ENCODE measurements at places on chromosomes 5 and 9. TPM values are rescaled to one million over a fixed set of nuclear protein-coding genes. Genes with fewer than 3 reads are reported as not detected.
A peak's percentile ranks its signal among the peaks of the same experiment; 100 is the strongest.

DNA sequence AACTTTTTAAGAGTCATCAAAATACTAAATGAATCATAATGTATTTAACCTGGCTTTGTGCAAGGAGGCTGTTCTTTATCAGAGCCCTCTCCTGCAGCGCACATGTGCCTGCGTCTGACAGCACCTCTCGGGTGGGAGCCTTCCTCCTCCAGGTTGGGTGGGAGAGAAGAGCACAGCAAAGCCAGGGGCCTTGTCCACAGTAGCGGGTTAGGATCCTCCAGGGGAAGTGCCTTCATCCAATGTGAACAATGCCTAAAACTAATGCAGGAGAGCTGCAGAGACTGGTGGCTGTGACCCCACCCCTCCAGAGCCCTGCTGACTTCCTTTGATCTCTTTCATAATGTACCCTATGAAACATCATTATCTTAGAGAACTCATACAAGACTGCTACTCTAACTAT lies 10.2 kb downstream of the UBE2QL1 start:
- DNase-seq = no peak

DNA sequence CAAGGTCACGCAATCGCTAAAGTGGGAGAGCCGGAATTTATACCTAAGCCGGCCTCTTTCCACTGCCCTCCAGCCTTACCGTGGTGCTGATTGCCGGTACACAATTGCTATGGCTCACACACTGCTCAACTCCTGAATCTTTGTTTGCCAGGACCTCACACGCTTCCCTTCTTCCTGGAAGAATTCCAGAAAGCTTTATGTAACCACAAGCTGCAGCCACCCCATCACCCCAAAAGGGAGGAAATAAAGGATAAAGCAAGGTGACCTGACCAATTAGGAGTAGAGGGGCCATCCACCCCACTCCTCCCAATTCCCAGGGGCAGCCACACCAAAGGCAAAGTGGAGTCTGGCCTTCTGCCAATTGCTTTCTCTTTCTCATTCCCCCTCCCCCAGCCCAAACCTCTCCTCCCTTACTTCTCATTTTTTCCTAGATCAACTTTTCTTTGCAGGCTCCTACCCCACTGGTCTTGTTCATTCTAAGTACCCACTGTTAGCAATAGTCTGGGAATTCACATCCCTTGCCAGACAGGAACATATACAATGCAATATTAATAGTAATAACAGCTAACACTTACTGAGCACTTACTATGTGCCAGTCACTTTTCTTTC lies 18.0 kb upstream of the CDC23 start:
- peak; percentile 10 for DNase-seq

- no peak for DNase-seq
Measured at GRCh38 chr9:13960011-13960765, 353.8 kb downstream of the NFIB start.

DNA sequence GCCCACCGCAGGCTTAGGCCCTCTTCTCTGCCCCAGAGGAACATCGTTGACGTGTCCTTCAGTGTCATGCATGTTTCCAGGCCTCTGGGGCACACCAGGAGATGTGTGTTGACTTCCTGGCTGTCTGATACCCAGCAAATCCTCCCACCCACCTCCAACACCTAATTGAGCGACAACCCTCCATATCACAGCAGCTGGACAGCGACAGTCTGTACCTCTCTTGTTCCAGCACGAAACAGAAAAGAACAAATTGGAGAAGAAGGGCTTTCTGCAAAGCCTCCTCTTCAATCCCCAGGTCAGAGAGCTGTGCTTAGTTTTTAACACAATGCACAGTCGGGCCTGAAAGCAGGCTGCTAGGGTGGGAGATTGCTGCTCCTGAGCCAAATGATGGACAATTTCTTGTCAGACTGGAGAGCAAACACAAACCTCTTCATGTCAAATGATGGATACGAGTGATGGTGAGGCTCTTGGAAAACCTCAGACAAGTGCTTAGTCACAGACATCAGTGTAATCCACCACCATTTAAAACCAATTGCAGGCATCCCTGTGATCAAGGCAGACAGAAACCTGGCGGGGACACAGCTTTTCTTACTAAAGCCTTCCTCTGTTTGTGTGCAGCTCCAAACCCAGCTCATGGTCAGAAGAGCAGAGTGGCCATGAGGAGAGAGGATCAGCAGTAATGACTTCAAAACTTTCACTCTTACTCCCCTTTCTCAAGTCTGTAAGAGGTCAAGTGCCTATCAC lies 110.6 kb downstream of the EBF1 start:
- no peak for DNase-seq

GRCh38 chr5:173155912-173156311 lies 11.6 kb downstream of the BNIP1 start:
- DNase-seq = no peak

- peak; percentile 79 for DNase-seq
Measured at GRCh38 chr9:90044710-90045151, 439.9 kb downstream of the GADD45G start.

GRCh38 chr9:4639420-4639819 lies 22.7 kb upstream of the PLPP6 start:
- no peak for DNase-seq

DNA sequence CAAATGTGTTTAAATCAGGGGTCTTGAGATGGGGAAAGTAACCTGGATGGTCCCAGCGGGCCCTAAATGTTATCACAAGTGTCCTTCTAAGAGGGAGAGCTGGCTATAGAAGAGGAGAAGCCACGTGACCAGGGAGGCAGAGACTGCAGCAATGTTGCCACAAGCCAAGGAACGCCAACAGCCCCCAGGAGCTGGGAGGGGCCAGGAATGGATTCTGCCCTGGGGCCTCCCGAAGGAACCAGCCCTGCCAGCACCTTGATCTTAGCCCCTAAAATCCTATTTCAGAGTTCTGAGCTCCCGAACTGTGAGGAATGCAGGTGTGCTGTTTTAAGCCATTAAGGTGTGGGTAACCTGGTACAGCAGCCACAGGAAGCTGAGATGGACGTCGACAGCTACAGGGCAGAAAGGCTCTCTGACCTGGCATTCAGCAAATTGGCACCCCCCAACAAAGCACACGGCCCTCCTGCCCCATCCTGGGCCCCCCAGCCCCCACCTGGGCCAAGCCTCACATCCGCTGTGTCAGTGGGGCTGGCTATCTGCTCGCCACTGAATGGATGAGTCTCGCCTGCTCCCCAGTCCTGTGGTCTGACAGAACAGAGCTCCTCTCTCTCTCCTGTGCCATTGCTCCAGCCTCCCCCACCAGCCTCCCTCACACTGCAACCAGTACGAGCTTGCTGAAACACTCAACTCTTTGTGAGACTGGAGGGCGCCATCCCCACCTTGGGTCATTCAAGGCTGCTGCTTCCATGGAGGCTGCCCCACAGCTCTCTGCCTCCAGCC lies 78.8 kb downstream of the ADAMTS2 start:
- no peak for DNase-seq

DNA sequence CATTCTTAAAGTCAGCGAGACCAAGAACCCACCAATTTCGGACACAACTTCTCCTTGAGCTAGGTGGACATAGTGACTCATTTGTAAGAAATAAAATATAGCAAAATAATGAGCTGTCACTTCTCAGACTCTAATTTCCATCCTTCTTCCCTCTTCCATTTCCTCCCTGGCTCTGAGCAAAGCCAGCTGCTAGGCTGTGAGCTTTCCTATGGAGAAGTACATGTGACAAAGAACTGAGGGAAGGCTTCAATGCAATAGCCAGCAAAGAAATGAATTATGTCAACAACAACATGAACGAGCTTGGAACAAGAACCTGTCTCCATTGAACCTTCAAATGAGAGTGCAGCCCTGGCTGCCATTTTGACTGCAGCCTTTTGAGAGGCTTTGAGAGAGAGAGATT lies 25.9 kb upstream of the SELENOP start:
- DNase-seq = no peak

GRCh38 chr5:55913466-55914413 lies 62.6 kb downstream of the IL31RA start:
- DNase-seq = no peak

GRCh38 chr5:164326219-164326618 lies 820.8 kb downstream of the MAT2B start:
- no peak for DNase-seq

DNA sequence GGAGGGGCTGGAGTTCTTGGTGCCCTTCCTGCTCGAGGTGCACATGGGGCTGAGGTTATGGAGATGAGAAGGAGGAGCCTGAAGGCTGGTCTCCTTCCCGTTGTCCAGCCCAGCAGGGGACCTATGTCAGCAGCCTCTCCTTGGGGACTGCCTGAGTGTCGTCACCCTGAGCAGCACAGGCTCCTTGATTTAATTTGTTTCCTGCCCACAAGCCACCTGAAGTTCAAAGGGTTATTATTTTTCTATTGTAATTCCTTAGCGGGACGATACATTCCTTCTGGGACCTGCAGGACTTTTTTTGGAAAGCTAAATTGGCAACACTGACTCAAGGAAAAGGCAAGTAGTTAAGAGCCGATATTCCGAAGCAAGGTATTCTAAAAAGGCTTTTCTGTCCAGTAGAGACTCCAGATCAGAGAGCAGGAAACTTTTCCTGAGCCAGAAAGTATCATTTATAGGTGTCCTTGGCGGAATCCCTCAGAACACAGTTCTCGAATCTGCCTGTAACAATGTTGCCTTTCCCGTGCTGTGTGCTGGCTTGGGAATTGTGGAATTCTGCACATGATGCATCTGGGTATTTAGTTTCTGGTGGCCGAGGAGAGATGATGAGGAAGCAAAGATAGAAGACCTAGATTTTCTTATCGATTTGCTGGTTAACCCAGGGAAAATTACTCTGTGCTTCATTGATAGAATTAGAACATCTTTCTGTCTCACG lies 55.4 kb downstream of the ARHGAP26 start:
- DNase-seq = no peak

DNA sequence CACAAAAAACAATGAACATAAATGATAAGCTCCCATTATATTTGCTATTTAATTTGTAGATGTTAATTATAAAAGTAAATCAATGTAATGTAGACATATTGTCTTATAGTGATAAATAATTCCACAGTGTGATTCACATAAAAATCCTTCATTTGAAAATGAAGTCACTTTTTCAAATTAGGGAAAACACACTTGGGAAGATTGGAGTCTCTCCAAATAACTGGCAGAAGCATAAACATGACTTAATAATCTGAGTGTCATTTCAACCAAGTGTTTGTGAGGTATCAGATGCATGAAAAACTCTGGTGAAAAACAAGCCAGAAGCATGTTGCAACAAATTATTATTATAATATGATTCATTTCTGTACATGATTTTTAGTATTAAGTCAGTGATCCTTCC lies 102.2 kb downstream of the CETN3 start:
- no peak for DNase-seq

DNA sequence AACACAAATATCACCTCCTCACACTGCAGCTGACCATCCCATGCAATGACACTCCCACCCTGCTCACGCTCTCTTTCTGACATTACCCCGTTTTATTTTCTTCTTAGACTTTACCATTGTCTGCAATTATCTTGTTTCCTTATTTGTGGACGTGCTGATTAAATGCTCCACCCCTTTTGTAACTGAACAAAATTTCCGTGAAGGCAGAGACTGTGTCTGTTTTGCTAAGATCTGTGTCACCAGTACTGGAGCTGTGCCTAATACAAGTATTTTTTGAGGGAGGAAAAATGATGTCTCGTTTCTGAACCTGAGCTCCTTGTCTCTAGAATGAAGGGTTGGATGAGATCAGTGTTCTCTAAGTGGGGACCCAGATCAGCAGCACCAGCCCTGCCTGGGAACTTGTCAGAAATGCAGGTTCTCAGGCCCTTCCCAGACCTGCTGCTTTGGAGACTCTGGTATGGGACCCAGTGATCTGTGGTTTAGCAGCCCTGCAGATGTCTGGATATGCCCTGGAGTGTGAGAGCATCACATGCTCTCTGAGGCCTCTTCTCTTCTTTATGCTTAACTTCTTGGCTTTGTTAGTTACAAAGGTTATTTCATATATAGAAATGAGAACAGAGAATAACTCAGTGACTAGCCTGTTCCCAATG lies 181.7 kb upstream of the GAS1 start:
- no peak for DNase-seq

GRCh38 chr5:173762930-173763329 lies 125.2 kb upstream of the CPEB4 start:
- DNase-seq = no peak

DNA sequence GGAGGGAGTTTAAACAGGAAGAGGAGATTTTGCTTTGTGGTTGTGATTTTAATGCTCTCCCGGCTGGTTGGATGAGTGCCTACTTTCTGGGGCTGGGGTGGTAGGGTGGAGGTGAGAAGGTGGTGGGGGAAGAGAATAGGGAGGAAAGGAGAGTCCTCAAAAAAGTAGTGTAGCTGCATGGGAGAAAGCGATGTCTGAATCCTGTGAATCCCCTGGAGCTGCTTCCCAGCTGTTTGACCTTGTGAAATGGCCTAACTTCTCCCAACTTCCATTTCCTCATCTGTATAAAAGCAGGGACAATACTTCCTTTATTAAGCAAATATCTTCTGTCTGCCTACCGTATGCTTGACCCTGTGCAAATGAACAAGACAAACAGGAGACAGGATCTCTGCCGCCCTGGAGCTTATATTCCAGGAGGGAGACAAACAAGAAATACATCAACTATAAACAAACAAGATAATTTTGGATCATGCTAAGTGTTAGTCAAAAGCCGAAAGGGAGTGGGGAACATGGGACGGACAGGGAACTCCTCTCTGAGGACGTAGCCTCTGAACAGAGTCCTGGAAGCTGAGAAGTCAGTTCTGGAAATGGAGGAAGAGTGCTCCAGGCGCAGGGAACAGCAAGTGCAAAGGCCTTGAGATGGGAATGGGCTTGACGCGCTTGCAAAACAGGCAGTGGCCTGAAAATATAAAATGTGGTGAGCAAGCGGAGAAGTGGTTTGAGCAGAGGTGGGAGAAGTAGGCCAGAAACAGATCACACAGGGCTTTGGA lies 103.5 kb downstream of the SPRY4 start:
- DNase-seq = peak; percentile 28

- DNase-seq = peak; percentile 27
Measured at GRCh38 chr5:113271745-113272454, 162.9 kb downstream of the TSSK1B start.

DNA sequence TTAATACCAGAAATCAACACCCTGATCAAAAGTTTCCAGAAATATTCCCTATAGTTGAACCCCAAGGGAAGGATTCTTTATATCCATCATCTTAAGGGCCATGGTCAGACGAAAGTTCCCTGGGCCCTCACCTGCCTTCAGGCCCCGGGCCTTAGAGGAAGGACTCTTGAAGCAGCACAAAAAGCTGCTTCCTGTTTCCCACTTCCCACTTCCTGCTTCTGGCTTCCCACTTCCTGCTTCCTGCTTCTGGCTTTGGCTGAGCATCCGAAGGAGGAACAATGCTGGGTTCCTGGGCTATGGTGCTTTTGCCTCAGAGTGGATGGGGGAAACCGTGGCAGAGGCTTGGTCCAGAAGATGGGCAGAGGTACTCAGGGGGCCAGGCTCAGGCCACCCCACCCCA lies 25.8 kb upstream of the DAP start:
- DNase-seq = no peak

GRCh38 chr9:112032009-112032408 lies 135.4 kb downstream of the UGCG start:
- no peak for DNase-seq

Gene FBP2
- not detected for total RNA-seq

Gene SLC9A3
- 4.7 TPM for total RNA-seq

Gene NIM1K
- total RNA-seq = 0.17 TPM

Gene FAT2
- not detected for total RNA-seq

Gene FAXDC2
- total RNA-seq = not detected

Gene ADGRV1
- total RNA-seq = 22.7 TPM

Gene HRH2
- not detected for total RNA-seq

Gene CYFIP2
- 30.4 TPM for total RNA-seq
